Right lobe of liver (tissue), 6 donors: ENCODE measurements at places on chromosomes 6 and 20. TPM values are rescaled to one million over a fixed set of nuclear protein-coding genes. Genes with fewer than 3 reads are reported as not detected.

KHDRBS2 gene
- total RNA-seq, result 0.43 TPM

ZBTB9 gene
- 2.5 TPM for total RNA-seq

FOXF2 gene
- not detected for total RNA-seq

GRCh38 chr6:105988321-105988720 is 97.8 kb upstream of the PRDM1 start:
- no peak overlapping the region for H3K4me3 ChIP-seq
- H3K4me1 ChIP-seq, result no peaks in the 10 kb centered on the region
- H3K27me3 ChIP-seq, result peaks cover 6% of the 10 kb centered on the region
